ENCODE measurements at places on chromosomes 2 and 18. TPM values are rescaled to one million over a fixed set of nuclear protein-coding genes. Genes with fewer than 3 reads are reported as not detected.

PCARE gene
- 0.43 TPM for polyA plus RNA-seq

- no peak for DNase-seq
Measured at GRCh38 chr2:208356846-208357574, 49.6 kb upstream of the PTH2R start.

- DNase-seq = no peak
Measured at GRCh38 chr2:10330700-10331026, 28.0 kb downstream of the HPCAL1 start.

GRCh38 chr2:15808944-15809343 lies 131.4 kb upstream of the MYCN start:
- DNase-seq = no peak

DNA sequence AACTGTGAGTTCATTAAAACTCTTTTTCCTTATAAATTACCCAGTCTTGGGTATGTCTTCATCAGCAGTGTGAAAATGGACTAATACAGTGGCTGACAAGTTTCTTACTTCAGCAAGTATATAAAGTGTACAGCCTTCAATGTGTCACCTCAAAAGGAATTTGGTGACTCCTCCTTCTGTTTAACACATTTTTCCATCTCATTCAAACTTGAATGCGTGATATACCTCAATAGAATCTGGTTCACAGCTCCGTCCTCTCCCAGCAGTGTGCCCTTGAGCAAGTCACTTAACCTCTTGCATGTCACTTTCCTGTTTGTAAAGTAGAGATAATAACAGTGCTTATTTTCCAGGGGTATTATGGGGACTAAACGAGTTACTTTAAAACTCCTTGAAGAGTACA lies 159.6 kb downstream of the CCBE1 start:
- DNase-seq = no peak

Data from right renal cortex interstitium (tissue), 3 donors.